ENCODE measurements at places on chromosomes 6 and 20.

GRCh38 chr20:40606237-40606636, 82.8 kb downstream of the MAFB start:
- no peak for DNase-seq

- DNase-seq: no peak
Observed at GRCh38 chr6:136225496-136225895, 24.6 kb downstream of the MTFR2 start.

- DNase-seq: no peak
Observed at GRCh38 chr6:104095661-104096416, 763.9 kb downstream of the HACE1 start.

DNA sequence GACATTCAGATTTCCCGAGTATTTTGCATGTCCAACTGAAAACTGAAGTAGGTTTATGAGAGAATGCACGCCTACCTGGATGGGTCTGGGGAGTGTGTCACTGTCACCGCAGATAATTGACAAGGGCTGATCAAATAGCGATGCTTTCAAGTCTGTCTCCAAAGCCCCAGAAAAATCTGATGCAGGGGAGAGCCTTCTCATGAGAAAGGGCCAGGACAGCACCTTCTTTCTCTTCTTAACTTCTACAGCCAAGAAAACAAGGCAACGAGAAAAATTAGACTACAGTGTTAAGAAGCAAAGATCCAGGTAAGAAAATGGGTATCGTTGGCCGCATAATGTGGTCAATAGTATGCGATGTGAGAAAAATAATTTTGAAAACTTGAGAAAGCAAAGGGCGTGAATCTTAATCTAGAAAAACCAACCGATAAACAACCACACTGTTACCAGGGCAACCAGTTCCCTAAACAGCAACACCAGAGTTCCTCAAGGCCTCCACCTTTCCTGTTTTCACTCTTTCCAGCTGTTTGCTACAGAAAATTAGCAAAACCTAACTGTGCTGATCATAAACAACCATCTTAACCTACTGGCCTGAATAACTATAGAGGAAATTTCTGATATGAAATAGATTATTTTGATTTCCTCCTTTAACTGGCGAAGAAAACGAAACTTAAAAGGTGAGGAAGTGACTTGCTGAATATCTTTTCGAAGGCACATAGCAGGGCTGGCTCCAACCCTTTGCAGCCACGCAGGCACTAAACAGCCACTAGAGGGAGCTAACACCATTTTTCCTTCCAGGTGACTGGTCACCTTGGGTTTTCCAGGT, 2.6 kb downstream of the TAGAP start:
- DNase-seq: no peak

GRCh38 chr6:149094156-149094555, 223.4 kb upstream of the TAB2 start:
- DNase-seq: no peak

GRCh38 chr20:59374261-59374660, 73.8 kb downstream of the EDN3 start:
- DNase-seq: no peak

DNA sequence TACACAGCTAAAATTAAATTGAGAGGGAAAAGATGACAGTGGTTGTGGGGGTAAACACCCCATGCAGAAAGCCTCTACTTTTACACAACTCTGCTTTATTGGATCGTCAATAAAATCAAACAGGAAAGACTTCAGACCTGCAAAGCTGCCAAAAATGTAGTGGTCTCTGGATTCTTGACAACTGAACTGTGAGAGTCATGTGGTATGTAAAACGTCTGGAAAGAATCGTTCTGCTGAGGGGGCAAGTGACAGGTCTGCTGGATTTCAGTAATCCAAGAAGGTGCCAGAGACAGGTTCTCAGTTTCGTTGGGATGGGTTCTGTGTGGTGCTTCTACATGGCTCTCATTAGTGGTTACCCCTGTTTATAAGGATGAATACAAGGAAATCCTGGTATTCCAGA, 63.3 kb downstream of the TSPYL4 start:
- no peak for DNase-seq

DNA sequence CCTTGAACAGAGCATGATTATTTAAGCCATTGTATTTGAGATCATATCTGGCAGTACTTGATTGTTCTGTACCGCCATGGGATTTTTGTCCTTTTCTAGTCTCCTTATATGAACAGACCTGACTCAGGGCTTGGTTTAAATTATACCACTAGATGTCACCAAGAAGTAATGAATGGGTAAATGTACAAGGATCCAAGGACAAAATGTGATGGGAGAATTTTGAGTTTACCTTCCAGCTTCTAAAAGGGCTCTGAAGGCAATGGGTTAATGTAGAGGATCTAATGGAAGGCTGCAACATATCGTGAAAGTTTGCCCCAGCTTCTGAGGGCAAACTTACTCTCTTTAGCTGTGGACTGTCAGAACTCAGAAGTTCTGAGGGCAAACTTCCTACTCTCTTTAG, 12.0 kb downstream of the RNF8 start:
- DNase-seq: no peak

GRCh38 chr6:132464538-132465256, 48.2 kb downstream of the STX7 start:
- no peak for DNase-seq

DNA sequence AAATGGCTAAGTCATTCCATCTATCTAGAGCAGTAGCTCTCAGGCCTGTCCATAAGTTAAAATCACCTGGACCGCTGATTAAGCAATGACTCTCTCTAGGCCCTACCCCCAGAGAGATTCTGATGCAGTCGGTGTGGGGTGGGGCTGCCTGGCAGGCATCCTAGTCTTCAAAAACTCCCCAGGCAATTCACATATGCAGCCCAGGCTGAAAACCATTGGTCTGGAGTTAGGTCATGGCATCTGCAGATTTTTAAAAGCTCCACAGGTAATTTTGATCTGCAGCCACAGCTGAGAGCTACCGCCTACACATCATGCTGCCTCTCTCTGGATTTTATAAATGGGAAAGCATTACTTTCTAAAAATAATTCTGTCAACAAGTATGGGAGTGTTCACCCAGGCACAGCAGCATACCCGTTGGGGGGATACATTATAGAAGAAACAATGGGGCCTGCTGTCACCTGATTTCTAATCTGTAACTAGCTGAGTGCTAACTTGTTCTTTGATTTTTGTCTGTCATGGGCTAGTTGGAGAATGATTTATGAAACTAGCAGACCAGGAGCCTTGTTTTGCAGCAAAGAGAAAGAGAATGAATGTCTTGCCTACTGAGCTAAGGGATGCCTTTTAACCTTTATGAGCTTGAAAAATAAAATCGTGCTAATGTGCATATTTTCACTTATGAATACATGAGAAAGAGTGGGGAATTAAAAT, 44.1 kb upstream of the ATXN1 start:
- DNase-seq: no peak

- DNase-seq: no peak
Observed at GRCh38 chr20:58069207-58069606, 159.2 kb downstream of the ANKRD60 start.

DNA sequence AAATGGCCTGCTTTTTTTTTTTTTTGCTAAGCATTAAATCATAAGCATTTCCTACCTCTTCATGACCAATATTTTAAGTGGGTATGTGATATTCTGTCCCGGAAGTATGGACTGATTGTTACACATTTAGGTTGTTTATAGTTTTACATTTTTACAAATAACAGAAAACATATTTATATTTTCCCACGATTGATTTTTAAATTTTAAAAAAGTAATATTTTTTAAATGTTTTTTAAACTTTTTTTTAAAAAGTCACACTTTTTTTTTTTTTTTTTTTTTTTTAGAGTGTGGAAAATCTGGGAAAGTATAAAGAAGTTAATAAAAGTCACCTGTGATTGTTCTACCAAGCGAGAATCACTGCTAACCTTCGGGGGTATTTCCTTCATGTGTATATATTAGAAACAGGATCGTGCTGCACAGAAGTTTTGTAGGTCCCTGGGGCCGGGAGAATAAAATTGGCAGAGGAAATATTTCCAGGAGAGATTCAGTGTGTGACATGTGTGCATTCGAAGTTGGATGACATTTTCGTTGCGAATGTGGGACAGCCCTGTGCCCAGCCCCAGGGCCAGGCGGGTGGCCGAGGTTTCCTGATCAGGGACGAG, 173.1 kb downstream of the CDC5L start:
- no peak for DNase-seq

DNA sequence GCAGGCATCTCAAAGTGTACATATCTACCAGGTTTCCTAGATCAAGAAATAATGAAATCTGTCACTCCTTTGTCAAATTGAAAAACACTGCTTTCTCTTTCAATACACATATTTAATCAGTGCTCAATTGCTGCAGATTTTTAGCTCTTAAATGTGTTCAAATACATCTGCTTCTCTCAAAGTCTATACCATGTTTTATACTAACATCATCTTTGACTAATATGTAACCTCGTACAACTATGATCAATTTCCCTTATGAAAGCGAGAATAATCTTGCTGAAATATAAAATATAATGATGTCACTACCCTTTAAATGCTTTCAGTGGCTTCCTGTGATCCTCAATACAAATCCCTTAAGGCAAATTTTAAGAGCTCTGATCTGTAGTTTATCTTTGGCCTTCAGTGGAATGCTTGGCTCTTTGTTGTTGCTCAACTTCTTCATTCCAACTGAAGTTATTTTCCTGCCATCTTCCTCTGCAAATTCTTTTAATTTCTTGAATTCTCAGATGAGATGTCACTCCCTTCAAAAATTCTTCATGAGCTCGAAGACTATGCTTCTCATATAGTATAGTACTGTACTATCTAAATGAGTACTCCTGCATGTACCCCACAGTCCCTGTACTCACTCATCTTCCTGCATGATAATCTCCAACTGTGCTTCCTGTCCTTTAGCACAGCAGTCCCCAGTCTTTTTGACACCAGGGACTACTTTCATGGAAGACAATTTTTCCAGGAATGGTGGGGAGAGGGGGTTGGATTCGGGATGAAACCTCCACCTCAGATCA, 545.1 kb upstream of the GJE1 start:
- DNase-seq: no peak

- DNase-seq: no peak
Observed at GRCh38 chr6:160398674-160399271, 50.6 kb downstream of the SLC22A3 start.
